Body of pancreas (tissue), 4 donors: ENCODE measurements at places on chromosomes 2 and 18.
A peak's percentile ranks its signal among the peaks of the same experiment; 100 is the strongest.

DNA sequence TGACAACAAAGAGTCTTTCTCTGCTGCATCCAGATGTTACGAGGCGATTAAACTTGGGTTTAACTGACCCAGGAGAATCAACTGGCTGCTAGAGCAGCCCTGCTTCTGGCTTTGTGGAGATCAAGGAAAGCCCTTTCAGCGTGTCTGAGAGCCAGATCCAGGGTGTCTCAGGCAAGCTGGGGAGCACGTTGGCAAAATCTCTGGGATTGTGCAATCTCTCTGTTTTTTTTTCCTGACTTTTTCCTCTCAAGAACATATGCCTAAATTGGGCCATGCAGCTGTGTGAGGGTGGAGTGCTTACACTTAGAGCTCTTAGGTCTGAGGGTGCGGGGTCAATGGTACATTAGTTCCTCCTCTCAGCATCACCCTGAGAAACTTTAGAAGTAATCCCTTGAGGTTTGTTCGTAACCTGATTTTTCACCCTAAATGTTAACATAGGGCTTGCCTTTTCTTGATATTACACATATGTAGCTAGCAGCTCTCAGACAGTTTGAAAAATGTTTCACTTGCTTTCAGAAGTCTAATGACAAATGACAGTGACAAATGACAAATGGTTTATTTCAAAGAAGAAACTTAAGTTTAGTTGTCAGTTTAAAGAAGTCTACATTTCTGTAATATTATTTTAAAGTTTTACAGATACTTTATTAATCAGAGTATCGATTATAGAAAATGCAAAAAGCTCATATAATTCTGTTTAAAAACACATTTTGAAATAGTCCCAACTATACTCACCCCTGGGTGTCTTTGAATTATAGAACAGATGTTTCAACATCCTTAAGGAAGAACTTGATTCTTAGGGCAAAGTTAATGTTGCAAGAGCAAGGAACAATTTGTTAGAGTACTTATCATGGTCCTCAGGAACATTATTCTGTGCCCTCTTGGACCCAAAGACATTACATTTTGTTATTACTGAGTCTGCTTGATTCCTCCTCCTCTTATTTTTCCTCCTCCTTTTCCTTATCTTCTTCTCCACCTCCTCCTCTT, 38.4 kb upstream of the ZSWIM2 start:
- DNase-seq, result peak; percentile 8

DNA sequence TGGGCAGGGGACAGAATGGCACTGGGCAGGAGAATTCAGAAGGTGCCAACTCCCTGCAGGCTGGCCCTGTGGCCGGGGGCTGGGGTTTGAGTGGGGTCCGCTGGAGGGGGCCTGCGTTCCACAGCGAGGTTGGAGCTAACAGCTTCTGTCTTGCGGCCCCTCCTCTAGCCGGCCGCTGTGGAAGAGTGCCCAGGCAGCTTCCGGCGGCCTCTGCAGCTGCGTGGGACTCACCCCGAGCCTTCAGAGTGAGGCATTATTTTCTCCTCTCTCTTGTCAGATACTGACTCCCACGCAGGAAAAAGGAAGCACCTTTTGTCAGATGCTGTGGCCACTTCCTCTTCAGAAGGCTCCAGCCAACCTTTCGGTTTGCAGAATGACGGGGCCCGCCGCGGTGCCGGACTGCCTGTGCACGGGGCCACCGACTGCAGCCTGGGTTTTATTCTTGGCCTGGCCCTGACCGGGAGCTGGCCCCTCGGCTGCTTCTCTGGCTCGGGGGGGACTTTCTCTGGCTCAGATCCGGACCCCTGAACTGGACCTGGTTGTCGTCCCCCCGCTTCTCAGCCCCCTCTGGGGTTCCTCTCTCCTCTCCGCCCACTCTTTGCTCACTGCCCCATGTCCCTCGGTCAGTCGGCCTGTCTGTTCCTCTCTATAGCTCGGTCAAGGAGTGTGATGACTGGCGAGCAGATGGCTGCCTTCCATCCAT, 40.1 kb downstream of the ARHGAP25 start:
- peak; percentile 68 for DNase-seq

GRCh38 chr2:4354678-4355077, 651.3 kb downstream of the DCDC2C start:
- peak; percentile 45 for DNase-seq

GRCh38 chr18:8749492-8749891, 44.1 kb downstream of the MTCL1 start:
- DNase-seq, result no peak

GRCh38 chr2:31528823-31529222, 51.9 kb downstream of the SRD5A2 start:
- no peak for DNase-seq

- DNase-seq, result no peak
Observed at GRCh38 chr2:17912266-17912691, 33.8 kb downstream of the KCNS3 start.

GRCh38 chr18:23523429-23524212, 20.3 kb downstream of the RMC1 start:
- DNase-seq, result no peak

GRCh38 chr2:42510608-42511243, 16.9 kb upstream of the KCNG3 start:
- no peak for DNase-seq

DNA sequence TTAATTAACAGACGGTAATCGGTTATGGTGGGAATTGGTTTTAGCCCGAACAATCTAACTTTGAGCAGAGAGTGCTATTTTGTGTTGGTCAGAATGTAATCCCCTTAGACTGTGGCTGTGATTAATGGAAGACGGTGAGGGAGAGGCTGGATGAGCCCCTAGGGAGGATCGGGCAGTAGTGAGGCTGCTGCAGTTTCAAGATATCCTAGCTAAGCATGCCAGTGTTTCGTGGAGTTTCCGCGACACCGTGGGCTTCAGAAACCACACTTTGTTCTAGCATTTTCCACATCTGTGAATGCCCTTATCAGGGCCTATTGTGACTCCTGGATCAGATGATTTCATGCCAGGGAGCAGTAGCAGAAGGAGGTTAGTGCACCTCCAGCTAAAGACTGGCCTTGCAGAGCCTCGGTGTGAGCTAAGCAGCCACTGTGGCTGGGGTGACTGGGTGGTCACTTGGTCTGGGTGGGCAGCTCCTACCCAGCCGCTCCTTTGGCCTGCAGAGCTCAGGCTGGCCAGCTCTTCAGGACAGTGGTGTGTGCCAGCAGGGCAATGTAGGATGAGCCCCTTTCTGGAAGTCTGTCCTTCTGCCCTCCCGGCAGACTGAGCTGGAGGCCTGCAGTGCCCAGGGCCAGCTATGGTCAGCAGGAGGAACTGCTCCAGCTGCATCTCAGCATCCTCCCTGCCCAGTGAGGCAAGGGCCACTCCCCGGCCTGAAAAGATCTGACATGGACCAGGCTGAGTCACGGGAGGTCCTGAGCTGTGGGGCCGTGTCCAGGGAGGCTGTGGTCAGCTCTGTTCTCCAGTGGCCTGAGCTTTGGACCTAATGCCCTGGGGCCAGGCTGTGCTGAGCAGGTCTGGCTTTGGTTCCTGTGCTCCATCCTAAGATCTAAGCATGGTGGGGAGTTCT, 142.6 kb upstream of the GPC1 start:
- DNase-seq, result no peak

DNA sequence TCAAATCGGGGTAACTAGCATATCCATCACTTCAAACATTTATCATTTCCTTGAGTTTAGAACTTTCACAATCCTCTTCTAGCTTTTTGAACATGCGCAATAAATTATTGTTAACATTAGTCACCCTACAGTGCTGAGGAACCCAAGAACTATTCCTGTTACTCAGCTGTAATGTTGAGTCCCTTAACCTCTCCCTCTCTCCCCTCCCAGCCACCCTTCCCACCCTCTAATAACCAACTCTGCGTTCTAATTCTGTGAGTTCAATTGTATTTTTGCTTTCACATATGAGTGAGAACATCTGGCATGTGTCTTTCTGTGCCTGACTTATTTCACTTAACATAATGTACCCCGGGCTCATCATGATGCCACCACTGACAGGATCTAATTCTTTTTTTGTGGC, 78.6 kb upstream of the RANBP2 start:
- no peak for DNase-seq

DNA sequence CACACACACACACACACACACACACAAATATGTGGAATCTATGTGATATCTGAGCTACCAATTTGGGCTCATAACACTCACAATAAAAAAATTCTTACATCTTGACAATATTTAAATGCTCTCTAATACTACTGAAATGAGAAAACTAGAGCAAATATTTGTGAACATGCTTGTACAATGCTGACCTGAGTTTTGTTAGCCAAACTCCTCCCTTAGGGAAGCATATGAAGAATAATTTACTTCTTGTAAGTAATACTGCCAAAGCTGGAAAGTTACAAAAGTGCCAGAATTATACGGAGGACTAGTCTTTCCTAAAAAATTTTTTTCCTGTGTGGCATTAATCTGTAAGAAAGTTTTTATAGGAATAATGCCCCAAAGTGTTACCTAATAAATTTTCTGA, 18.5 kb downstream of the MBD2 start:
- no peak for DNase-seq

- DNase-seq, result no peak
Observed at GRCh38 chr2:230410861-230411569, 5.0 kb upstream of the SP100 start.

DNA sequence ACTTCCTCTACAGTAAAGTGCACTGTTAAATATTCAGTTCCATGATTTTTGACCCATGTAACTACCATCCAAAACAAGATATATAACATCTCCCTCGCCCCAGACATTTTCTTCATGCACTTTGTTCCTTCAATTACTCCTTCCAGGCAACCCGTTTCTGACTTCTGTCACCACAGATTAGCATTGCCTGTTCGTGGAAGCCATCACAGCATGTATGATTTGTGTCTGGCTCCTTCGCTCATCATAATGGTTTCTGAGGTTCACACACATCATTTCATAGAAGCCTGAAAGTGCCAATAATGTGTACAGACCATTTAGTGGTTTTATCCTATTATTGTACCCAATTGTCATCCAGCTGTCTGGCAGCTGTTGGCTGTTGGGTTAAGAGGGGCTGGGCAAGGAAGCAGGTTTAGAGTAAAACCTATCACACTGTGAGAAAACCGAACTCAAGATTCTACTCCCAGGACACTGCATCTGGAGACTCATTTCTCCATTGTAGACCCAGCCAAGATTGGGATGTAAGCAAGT, 16.1 kb downstream of the ARHGAP28 start:
- DNase-seq, result no peak

DNA sequence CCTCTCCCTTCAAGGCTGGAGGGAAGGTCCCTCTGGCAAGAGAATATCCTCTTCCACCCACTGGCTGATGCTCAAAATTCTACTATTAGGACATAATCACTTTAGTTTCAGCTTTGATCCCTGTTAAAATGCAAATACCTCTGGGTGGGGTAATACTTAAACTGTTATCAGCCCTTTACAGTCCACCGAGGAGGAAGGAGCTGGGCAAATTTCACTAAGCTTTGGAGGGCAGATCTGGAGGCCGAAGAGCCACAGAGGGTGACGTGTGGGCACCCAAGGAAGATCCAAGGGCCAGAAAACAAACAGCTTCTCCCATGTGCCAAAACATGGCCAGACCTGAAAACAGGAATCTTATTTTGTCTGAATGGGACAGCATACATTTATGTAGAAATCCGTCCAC, 74.6 kb upstream of the BCL11A start:
- no peak for DNase-seq

GRCh38 chr18:49464718-49465598, 4.5 kb upstream of the DYM start:
- DNase-seq, result no peak
